ENCODE measurements at places on chromosomes 1 and 21.

- DNase-seq: no peak
Measured at GRCh38 chr1:41175546-41175945, 66.6 kb downstream of the SCMH1 start.

GRCh38 chr1:76433526-76433925 lies 359.0 kb downstream of the ST6GALNAC3 start:
- DNase-seq: no peak

GRCh38 chr1:94434365-94435045 lies 16.3 kb downstream of the ABCD3 start:
- DNase-seq: no peak

DNA sequence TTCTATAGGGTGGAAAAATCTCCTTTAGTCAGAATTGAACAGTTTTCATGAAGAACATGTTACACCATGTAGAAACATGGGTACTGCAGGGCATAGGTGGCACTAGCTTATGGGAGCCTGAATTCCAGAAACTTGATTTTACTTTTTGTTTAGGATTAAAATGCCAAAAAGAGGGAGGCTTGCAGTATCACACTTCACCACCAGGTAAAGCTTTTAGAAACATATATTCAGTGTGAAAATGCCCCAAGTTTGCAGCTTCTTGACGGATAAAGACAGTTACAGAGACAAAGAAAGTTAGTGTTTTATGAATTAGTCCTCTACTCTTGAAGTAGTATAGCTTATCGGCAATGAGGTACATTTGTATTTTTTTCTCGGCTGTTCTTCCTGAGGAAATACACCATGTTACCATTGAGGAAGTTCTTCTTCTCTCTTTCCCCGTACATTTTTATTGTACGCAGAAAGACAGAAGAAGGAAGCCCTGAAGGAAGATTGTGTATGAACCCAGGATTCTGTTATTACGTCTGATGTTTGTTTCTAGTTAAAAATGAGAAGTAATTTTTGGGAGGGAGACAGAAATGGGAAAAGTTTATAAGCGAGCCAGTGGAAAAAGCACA lies 66.1 kb downstream of the PBX1 start:
- no peak for DNase-seq

DNA sequence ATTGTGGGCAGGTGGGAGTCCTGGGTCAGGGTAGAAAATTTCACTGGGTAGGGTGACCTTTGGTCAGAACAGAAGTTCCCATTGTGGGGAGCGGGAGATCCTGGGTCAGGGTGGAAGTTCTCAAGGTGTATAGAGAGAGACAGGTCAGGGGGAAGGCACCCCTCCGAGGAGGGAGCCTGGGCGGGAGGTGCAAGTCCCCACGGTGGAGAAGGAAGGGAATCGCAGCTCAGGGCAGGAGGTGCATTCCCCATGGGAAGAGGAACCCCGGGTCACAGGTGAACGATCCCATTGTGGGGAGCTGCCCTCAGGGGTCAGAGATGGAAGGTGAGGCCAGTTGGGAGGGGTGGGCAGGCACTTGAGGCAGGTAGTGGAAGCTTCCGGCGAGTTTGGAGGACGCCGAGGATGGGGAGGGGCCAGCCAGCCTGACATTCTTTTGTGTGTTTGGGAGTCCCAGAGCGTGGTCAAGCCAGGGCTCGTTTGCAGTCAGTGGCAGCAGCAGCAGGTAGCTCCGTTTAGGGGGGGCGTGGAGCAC lies 637 bp downstream of the LYPLA2 start:
- no peak for DNase-seq

DNA sequence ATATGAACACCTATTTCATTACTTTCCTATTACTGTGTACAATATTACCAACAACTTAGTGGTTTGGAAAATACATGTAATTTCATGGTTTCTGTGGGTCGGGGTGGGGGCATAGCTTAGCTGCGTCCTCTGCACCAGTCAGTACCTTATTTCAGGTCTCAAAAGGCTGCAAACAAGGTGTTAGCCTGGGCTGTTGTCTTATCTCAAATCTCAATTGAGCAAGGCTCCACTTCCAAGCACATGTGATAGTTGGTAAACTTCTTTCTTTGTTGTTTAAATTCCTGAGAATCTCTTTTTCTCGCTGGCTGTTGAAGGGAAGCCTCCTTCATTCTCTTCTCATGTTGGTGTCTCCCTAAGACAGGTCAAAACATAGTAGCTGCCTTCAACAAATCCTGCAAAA lies 485.4 kb downstream of the AMY1C start:
- DNase-seq: no peak

DNA sequence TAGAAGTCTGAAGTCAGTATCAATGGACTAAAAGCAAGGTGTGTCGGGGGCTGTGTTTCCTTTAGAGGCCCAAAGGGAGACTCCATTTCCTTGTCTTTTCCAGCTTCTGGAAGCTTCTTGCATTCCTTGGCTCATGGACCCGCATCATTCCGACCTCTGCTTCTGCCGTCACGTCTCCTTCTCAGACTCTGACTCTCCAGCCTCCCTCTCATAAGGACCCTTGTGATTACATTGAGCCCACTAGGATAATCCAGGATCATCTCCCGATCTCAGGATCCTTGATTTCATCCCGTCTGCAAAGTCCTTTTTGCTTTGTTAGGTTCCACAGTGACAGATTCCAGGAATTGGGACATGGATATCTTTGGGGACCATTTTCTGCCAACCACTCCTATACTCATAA lies 265.8 kb upstream of the CSF3R start:
- DNase-seq: no peak

GRCh38 chr1:43372172-43372571 lies 4.4 kb upstream of the ELOVL1 start:
- no peak for DNase-seq

GRCh38 chr1:231808990-231809389 lies 182.4 kb downstream of the DISC1 start:
- no peak for DNase-seq

DNA sequence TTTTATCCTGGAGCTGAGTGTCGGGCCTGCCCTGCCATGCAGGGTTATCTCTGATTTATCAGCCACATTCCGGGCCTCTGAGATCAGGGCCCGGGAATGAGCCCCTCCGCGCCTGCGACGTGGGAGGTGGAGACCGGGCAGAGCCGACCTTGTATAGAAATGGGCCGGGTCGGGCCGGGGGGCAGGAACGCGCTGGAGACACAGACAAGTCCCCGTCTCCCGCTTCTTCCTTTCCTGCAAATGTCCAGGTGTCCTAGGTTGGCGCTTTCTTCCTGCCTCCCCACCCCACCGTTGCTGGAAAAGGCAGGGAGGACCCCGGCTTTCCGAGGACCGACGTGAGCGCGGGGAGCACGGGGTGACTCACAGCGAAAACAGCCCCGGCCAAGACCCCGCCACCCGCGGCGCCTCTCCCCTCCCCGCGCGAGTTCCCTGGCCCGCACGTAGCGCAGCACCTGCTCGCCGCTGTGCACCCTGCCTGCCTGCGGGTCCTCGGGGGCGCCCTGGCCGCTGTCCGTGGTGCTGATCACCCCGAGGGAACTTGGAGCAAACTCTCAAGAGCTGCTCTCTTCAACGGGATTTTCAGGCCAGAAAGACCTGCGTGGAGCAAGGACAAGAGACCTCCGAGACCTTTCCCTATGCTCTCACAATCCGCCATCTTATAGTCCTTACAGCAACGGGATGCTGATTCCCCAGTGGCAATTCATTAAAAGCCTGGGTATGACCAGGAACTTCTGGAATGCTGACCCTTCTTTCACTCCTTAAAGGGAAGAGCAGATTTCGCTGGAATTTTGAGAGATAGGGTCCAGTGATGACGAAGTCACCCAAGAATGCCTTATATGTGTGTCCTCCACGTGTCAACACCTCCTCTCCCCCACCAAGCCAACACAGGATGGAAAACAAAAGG lies 475 bp upstream of the NPPB start:
- peak; percentile 61 for DNase-seq

DNA sequence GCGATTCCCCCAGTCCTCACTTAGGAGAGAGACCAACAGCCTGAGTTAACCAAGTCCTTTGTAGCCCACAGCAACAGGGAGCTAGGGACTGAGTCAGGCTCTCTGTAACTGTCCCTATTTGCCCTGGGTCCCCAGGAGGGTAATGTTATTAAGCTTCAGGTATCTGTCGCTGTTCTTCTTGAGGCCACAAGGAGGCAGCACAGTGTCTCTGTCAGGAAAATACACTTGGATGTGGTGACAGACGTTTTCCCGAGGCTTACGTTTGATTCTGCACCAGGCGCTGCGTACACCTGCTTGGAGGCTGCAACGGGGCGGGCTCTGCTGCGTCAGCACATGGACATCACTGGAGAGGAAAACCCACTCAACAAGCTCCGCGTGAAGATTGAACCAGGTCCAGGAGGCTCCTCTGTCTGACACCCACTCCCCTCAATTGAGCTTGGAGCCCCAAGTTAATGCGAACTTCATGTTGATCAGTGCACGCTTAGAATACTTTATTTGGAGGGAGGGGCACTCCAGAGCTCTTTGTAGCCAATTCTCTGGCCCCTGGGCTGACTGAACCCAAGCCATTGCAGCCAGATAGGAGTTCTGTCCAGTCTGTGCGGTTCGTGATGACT lies 10.7 kb upstream of the ELF3 start:
- DNase-seq: peak; percentile 48

GRCh38 chr21:38920631-38921398 lies 115.1 kb downstream of the ETS2 start:
- DNase-seq: no peak

DNA sequence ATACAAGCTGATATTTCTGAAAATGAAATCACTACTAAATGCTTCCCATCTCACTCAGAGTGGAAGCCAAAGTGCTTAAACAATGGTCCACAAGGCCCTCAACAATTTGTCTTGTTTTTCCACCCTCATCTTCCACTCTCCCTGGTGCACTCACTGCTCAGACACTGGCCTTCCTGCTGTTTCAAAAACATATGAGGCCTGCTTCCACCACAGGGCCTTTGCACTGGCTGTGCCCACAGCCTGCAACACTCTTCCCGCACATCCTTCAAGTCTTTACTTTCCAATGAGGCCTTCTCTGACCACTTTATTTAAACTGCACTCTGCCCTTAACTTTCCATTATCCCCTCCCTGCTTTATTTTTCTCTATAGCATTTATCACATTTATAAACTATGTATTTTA lies 53.8 kb downstream of the SYNJ1 start:
- no peak for DNase-seq

- DNase-seq: no peak
Measured at GRCh38 chr1:96973605-96974004, 252.0 kb downstream of the PTBP2 start.

DNA sequence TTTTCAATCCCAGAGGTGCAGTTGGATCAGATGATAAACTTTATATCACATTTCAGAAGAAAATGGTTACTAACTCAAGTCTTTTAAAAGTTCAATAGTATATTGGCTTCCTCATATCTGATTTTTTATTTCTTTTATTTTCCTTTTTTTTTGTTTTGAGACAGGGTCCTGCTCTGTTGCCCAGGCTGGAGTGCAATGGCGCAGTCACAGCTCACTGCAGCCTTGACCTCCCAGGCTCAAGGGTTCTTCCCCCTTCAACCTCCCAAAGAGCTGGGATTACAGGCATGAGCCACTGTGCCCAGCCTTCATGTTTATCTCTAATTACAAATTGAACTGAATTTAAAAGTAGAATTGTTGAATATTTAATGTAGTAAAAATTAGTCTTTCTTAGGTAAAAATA lies 13.9 kb downstream of the FLVCR1 start:
- no peak for DNase-seq

DNA sequence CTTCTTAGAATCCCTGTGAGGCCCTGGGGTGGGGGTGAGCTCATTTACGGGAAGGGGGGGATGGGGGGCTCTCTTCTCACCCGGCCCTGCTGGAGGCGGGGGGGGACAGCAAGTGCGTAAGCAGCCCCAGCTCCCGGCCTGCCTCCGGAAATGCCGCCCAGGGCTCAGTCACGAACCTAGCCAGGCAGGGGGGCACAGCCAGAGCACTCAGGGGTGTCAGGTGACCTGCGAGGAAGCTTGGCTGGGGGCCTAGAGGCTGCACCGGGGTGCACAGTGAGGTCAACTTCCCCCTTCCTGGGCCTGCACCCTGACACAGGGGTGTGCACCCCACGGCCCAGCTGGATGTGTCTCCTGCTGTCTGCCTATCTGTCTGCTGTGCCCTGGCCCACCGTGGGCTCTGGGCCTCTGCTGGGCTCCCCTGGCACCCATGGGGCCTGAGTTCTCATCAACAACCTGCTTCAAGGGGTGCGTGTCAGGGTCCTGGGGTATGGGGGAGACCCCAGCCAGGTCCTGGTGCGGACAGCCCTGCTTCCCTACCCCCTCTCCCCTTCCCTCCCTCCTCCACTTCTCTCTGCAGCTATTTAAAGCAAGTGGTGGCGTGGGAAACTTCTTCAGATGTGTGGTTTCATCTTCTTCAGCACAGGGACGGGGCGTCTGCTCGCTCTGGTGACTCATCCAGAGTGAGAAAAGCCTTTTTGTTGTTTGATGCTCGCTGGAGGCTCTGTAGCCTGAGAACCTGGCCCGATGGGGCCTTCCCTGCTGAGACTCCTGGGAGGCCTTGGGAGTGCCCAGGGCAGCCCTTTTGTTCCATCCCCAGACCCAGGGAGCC lies 92.5 kb upstream of the RUNX3 start:
- DNase-seq: peak; percentile 96

DNA sequence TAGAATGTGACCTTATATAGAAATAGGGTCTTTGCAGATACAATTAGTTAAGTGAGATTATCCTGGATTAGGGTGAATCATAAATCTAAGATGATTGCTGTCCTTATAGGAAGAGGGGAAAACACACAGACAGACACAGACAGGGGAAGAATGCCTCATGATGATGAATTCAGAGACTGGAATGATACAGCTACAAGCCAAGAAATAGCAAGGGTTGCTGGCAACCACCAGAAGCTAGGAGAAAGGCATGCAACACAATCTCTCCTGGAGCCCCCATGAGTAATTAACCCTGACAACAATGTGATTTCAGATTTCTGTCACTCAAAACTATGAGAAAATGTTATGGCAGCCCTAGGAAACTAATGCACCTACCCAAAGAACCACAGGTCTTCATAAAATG lies 19.1 kb upstream of the PPIH start:
- no peak for DNase-seq

DNA sequence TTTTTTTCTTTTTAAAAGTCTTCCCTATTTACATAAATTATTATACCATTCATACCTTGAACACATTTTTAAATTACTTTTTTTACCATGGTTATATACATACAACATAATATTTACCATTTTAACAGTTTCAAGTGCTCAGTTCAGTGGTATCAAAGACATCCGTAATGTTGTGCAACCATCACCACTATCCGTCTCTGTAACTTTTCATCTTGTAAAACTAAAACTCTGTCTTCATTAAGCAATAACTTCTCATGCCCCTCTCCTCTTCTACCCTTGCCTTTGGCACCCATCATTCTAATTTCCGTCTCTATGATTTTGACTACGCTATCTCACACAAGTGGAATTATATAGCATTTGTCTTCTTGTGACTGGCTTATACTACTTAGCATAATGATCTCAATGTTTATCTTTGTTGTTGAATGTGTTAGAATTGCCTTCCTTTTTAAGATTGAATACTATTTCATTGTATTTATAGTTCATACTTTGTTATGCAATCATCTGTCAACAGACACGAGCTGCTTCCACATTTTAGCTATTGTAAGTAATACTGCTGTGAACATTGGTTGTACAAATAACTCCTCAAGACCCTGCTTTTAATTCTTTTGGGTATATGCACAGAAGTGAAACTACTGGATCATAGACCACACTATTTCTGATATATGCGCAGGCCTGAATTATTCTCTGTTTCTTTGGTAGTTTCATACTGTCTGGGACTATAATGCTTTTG lies 689.5 kb upstream of the NCAM2 start:
- no peak for DNase-seq
